ENCODE measurements at places on chromosomes 5 and 9. TPM values are rescaled to one million over a fixed set of nuclear protein-coding genes. Genes with fewer than 3 reads are reported as not detected.

GALNT12 gene
- total RNA-seq = 23.2 TPM

SPINK13 gene
- total RNA-seq = not detected

CDC20B gene
- total RNA-seq = 0.24 TPM

ZDHHC12 gene
- 29.4 TPM for total RNA-seq

NME5 gene
- total RNA-seq = 7.3 TPM

BSPRY gene
- total RNA-seq = 8.4 TPM

DNA sequence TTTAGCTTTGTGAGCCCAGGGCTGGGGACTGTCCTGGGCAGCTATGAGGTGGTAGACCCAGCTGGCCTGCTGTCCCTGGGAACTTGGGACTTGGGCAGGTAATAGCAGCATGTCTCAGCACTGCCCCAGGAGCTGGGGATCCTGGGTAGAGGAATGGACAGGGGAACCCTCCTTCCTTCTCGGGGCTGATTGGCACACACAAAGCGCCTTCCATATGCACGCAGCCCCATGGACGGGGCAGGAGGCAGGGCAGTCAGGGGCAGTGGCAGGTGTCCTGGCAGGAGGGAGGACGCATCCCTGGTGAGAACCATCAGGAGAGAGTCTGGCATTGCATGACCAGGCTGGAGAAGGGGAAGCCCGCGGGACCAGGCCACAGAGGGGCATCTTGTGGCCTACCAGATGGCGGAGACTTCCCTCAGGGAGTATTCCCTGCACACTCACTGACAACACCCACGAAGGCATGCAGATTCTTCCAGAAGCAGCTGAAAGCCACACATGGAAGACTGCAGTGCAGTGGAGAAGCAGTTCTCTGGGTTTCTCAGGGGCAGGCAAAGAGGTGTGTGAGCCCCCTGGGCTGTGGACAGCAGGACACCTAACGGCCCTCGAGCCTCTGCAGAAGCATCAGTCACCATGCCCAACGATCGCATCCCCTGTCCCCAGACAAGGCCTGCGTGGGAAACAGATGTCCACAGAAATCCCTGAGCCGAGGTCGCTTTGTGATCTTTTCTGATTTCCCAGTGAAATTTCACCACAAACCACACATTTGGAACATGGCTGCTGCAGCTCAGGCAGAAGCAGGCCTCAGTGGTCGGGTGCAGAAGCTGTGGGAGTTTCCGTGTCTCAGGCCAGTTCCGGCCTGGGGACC lies 7.0 kb upstream of the NKD2 start:
- no peak overlapping the region for H3K4me3 ChIP-seq
- H3K27ac ChIP-seq = no peak overlapping the region
- H3K27me3 ChIP-seq = peaks cover 11% of the 10 kb centered on the region
- H3K36me3 ChIP-seq = no peaks in the 10 kb centered on the region

- DNase-seq = no peak
- no peaks in the 10 kb centered on the region for H3K36me3 ChIP-seq
Measured at GRCh38 chr5:79255786-79256557, 20.0 kb downstream of the JMY start.

- H3K4me1 ChIP-seq = no peaks in the 10 kb centered on the region
- no peaks in the 10 kb centered on the region for H3K36me3 ChIP-seq
- no peak overlapping the region for H3K4me3 ChIP-seq
- DNase-seq = no peak
- no peak overlapping the region for H3K27ac ChIP-seq
- peaks cover 8% of the 10 kb centered on the region for H3K27me3 ChIP-seq
Measured at GRCh38 chr5:10661401-10661800, 97.5 kb downstream of the ANKRD33B start.

- H3K36me3 ChIP-seq = no peaks in the 10 kb centered on the region
- H3K4me1 ChIP-seq = peaks cover 15% of the 10 kb centered on the region
- no peaks in the 10 kb centered on the region for H3K27me3 ChIP-seq
- H3K27ac ChIP-seq = peak overlapping the region; percentile 58
Measured at GRCh38 chr5:168365581-168366081, 74.2 kb downstream of the WWC1 start.

DNA sequence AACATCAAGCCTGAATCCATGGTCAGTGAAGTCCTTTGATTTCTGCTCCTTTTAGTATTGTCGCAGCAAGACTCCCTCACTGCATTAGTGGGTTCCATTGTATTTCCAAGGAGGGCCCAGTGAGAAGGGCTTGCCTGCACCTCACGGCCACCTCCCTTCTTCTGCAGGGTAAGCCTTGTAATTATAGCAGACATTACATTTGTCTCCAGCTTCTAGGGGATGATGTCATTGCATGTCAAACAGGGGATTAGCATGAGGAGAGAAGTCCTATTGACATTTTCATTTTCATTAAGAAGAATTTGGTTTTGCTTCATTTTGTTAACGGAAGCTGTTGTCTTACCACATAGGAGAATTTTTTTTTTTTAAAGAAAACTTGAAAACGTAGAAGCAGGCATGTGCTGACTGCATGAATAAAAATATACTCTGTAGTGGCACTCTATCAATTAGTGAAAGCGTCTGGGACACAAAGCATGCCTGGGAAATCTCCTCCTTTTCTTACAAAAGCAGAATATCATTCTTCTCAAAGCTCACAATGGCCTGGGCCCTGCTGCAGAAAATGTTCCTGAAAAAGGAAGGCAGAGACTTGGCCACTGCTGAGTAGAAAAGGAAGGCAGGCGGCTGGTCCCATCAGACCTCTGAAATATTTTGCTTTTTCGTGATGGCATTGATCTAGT lies 27.1 kb downstream of the MAP1B start:
- H3K27ac ChIP-seq = no peak overlapping the region
- H3K4me3 ChIP-seq = no peak overlapping the region
- no peak for DNase-seq
- H3K27me3 ChIP-seq = no peaks in the 10 kb centered on the region

DNA sequence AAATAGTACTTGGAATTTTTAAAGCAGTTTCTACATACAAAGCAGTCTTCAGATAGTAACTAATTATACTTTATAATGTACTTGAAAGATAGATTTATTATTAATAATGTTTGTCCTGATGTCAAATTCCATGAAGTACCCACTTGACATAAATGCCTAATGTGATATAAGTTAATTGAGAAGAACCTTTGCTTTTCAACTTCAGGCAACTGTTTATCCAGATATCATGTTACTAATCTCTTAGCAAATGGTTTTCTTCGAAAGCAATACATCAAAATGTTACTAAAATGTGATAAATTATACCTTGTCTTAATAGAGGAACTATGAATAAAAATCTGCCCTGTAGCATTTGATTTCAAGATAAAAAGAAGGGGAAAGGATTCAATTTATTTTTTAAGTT lies 146.8 kb upstream of the FBXL17 start:
- H3K27ac ChIP-seq = no peak overlapping the region
- no peak for DNase-seq
- H3K4me3 ChIP-seq = no peak overlapping the region
- no peaks in the 10 kb centered on the region for H3K27me3 ChIP-seq
- H3K4me1 ChIP-seq = no peaks in the 10 kb centered on the region
- H3K36me3 ChIP-seq = no peaks in the 10 kb centered on the region

DNA sequence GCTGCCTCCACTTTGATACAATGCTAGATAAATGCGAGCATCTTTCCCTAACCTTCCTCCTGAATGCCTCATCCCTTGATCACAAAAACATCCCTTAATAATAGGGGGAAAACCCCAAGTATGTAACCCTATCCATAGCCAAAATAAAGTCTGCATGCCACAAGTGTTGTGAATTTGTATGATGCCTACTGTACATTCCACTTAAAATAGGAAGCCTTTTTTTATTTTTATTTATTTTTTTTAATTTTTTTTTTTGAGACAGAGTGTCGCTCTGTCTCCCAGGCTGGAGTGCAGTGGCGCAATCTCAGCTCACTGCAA lies 207.0 kb downstream of the AOPEP start:
- no peak overlapping the region for H3K4me3 ChIP-seq
- DNase-seq = no peak
- H3K4me1 ChIP-seq = peaks cover 12% of the 10 kb centered on the region
- H3K36me3 ChIP-seq = no peaks in the 10 kb centered on the region
- H3K27ac ChIP-seq = no peak overlapping the region

DNA sequence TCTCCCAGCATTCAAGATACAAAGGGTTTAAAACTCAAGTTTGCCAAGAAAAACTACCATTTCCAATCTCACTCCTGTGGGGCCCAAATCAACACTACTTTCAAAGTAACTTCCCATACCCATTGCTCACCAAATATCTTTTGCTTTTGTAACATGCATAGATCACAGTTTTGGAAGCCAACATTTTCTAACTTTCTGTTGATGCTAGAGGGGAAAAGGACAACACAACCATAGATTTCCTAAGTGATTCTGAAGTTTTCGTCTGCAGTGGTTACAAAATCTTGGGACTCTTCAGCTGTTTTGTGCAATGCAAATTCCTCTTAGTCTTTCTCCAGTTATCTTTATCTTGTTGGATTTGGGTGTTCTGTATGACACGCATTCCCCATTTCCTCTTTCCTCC lies 94.1 kb upstream of the PAPPA start:
- DNase-seq = no peak
- H3K27me3 ChIP-seq = no peaks in the 10 kb centered on the region
- no peaks in the 10 kb centered on the region for H3K4me1 ChIP-seq

DNA sequence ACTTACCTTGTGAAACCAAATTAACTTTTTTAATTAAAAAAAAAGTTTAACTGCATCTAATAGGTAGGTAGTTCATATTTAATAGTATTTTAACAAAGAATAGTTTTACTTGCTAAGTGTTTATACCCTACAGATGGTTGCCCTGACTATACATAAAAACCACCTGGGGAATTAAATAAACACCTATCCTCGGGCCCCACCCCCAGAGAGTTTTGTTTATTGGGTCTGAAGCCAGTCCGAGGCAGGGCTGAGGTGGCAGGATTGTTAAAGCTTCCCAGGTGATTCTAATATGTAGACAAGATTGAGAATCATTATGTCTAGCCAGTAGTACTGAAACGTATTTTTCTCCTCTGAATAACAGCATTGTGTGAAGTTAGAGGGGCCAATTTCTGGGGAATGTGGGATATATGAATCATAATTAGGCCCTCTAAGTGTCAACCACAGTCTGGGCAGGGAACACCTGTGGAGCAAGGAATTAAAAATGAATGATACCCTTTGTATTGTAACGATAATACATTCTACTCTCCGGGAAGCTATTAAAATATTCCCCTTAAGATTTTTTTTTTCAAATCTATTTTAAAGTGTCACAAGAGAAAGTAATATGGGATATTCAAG lies 5.6 kb upstream of the PAM start:
- DNase-seq = no peak
- no peak overlapping the region for H3K27ac ChIP-seq
- H3K4me1 ChIP-seq = peaks cover 9% of the 10 kb centered on the region
- H3K4me3 ChIP-seq = no peak overlapping the region
- no peaks in the 10 kb centered on the region for H3K27me3 ChIP-seq

DNA sequence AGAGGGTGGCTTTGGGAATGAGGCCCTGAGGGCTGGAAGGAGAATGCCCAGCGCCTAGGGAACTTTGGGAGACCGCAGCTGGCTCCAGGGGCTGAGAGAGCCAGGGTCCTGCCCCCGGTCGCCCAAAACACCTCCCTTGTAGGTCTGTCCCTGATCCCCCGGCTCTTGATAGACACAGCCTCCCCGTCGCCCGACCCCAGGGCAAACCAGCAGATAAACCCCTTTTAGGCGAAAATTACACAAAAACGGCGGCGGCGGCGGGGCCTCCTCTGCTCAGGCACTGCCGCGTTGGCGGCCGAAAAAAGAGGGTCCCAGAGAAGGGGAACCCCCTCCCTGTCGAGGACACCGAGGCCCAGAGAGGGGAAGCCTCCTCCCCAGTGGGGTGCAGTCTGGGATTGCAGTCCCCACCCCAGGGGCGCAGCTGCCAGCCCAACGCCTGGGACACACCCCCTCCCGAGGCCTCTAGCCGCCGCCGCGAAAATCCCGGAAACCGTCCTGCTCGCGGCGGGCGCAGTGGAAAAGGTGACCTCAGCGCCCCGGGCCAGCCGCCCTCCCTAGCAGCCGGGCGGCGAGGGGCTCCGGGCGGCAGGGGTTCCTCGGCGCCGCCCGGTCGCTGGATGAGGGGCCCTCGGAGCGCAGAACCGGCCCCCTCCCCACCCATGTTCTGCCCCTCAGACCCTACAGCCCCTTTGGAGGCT lies 3.1 kb upstream of the BARX1 start:
- peaks cover 81% of the 10 kb centered on the region for H3K27me3 ChIP-seq
- no peak for DNase-seq
- peak overlapping the region; percentile 30 for H3K4me3 ChIP-seq
- H3K36me3 ChIP-seq = no peaks in the 10 kb centered on the region
- H3K27ac ChIP-seq = no peak overlapping the region
- peaks cover 52% of the 10 kb centered on the region for H3K4me1 ChIP-seq

GRCh38 chr5:31614151-31615020 lies 24.5 kb upstream of the PDZD2 start:
- no peak overlapping the region for H3K27ac ChIP-seq
- no peak for DNase-seq
- no peak overlapping the region for H3K4me3 ChIP-seq
- H3K27me3 ChIP-seq = no peaks in the 10 kb centered on the region
- H3K36me3 ChIP-seq = no peaks in the 10 kb centered on the region

DNA sequence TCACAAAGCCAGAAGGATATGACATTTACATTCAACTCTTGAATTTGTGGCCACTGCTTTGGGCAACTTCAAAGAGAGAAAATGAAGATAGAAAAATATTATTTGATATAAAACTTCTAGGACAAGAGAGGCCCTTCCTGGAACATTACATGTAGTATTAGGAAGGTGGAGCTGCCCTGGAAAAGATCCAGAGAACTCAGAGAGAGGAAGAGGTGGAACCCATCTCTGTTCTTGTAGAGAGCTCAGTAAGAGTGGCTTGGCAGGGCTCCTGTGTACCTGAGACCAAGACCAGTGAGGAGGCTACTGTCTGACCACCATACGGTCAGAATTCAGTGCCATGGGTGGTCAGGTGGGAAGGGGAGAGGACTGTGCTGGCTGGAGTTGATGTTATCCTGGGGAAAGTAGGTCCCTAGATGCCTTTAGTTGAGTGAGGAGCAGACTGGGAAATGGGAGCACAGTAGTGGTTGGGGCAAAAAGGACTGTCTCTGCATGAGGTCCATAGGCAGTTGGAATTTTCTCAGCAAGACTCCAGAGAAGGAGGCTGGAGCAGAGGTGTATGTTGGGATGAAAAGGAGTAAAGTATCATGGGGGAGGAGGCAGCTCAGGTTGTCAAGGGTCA lies 7.6 kb downstream of the TGFBI start:
- peak overlapping the region; percentile 54 for H3K27ac ChIP-seq
- H3K36me3 ChIP-seq = peaks cover 5% of the 10 kb centered on the region
- no peaks in the 10 kb centered on the region for H3K27me3 ChIP-seq
- no peak for DNase-seq
- H3K4me3 ChIP-seq = no peak overlapping the region

DNA sequence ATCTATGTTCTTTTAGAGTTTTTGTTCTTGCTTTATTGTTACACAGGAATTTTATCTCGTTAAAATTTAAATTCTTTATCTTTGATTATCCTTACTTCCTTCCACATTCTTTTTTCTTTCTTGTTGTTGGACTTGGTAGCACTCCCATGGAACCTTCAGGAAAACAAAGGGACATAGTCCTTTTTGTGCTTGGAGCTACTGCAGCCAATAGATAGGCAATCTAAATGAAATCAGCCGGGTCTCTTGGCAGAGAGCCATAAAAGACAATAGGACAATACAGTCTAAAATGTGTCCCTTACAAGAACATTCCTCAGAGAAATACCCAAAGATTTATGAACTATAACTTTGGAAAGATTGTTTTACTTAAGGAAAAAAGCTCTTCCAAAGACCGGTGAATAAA lies 548.1 kb upstream of the C9orf72 start:
- no peaks in the 10 kb centered on the region for H3K4me1 ChIP-seq
- no peaks in the 10 kb centered on the region for H3K36me3 ChIP-seq
- no peak overlapping the region for H3K27ac ChIP-seq
- no peak overlapping the region for H3K4me3 ChIP-seq
- DNase-seq = no peak
